GM12864 (cell line): ENCODE measurements at places on chromosomes 2 and 18.

DNA sequence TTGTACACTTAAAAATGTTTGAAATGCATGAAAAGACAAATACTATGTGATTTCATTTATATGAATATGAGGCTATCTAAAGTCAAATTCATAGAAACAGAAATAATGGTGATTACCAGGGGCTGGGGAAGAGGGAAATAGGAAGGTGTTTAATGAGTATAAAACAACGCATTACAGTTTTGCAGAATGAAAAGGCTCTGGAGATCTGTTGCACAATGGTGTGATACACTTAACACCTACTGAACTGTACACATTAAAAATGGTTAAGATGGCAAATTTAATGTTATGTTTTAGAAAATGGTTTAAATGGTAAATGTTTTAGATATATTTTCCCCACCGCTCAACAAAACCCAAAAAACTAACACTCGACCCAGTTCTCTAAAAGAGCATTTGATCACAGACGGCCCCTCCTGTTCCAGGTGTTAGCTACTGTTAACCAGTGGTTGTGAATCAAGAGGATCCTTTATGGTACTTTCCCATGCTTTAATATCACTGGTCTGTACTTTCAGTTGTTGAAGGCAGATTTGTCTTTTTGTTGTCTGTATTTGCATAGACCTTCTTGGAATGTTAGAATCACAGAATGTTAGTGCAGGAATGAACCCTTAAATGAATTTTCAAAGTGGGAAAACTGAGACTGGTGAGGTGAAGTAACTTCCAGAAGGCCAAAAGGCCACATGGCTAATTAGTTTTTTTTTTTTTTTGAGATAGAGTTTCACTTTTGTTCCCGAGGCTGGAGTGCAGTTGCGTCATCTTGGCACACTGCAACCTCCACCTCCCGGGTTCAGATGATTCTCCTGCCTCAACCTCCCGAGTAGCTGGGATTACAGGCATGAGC lies 10.2 kb downstream of the RAB10 start:
- no peak for DNase-seq

DNA sequence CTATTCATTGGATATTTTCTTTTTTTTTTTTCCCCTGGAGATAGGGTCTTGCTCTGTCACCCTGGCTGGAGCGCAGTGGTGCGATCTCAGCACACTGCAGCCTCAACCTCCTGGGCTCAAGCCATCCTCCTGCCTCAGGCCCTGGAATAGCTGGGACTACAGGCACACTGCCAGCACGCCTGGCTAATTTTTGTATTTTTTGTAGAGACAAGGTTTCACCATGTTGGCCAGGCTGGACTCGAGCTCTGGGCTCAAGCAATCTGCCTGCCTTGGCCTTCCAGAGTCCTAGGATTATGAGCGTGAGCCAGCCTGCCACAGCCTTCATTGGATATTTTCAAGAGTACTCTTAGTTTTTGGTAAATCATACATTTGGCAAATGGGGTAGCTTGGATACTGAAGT lies 9.0 kb upstream of the MCFD2 start:
- DNase-seq: no peak

DNA sequence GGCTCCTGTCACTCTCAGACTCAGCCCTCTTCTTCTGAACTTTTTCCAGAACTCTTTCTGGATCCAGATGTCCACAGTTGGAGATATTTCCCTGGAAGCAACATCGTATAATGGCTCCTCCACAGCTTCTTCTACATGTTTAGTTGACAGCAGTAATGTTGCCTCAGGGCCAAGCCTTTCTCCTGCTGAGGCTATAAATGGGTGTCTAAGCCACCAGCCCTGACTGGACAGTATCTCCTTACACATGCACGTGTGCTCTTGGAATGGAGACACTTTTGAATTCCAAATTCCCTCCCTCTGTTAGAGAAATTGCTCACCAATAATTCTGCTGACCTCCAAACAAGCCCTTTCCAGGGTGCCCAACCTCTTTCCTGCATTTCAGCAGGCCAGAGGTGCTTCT lies 156.2 kb upstream of the PIK3C3 start:
- no peak for DNase-seq

- DNase-seq: no peak
Measured at GRCh38 chr18:70296289-70296688, 7.4 kb downstream of the SOCS6 start.

GRCh38 chr2:113834051-113834730 lies 55.7 kb upstream of the ACTR3 start:
- DNase-seq: no peak

DNA sequence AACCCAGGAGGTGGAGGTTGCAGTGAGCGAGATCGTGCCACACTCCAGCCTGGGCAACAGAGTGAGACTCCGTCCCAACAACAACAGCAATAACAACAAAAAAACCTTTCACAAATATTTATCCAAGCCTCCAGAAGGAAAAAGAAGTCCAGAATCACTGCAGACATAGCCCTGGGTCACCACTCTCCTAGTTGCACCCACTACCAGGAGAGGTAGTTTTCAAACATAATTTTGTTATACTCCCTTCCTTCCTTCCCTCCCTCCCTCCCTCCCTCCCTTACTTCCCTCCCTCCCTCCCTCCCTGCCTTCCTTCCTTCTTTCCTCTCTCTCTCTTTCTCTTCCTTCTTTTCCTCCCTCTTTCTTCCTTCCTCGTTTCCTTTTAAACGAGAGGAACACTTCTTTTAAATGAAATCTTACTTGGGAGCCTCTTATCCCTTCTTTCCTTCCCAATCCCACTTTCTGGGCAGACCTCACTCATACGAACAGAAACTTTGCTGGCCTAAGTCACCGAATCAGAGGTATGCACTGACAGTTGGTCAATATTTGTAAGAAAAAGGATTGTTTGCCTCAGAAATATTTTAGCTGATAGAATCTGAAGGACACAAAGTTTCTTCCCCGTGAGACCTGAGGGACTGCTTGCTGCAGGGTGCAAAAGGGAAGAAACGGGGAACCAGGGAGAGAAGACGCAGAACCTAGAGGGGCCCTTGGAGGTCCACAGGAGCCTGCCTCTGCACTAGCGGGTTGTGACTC lies 88.1 kb upstream of the AGAP1 start:
- no peak for DNase-seq

DNA sequence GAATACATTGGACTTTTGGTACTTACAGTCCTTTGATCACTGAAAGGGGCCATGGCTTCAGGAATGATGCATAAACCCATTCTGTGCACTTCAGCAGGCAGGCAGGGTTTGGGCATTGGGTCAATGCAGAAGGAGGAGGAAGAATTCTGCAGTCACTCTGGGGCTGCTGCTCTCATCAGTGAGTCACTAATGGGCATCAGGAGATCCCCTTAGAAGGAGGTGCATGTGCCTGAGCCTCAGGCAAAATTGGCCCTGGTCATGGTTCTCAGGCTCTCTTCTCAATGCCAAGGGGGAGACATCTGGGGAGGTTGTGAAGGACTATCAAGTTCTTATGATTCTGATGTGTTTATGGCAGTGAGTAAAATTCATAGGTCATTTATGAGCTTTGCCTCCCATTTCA lies 52.0 kb upstream of the TNP1 start:
- no peak for DNase-seq

DNA sequence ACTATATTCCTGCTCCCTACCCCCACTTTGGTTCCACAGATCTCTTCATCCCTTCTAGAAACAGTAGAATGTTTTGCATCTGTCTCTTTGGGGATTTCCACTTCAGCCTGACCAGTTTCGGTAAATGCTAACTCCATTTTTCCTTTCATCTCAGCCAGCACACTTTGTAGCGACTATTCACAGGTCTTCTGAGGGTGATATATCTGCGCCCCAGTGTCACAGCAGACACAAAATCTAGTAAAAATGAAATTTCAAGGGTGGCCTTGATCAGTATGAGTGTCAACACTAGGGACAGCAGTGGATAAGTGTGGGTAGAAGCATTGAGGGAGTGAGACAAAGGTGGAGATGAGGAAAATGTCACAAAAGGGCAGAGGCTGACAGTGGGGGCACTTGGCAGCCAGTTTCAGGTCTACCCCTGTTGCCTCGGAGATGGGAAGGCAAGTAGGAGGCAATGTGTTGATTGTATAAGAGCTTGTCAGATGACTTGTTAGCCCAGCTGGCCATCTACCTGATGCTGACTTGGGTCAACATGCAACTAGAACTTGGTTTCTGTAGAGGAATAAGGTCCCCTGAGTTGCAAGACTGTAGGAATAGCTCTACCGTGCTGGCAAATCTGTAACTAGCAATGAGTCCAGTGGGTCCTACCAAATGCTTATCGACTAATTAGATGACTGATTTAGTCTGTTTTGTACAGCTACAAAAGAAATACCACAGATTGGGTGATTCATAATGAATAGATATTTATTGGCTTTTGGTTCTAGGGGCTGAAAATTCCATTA lies 60.7 kb downstream of the CXCR4 start:
- DNase-seq: peak; percentile 26

- no peak for DNase-seq
Measured at GRCh38 chr2:28292491-28292890, 100.2 kb upstream of the FOSL2 start.

DNA sequence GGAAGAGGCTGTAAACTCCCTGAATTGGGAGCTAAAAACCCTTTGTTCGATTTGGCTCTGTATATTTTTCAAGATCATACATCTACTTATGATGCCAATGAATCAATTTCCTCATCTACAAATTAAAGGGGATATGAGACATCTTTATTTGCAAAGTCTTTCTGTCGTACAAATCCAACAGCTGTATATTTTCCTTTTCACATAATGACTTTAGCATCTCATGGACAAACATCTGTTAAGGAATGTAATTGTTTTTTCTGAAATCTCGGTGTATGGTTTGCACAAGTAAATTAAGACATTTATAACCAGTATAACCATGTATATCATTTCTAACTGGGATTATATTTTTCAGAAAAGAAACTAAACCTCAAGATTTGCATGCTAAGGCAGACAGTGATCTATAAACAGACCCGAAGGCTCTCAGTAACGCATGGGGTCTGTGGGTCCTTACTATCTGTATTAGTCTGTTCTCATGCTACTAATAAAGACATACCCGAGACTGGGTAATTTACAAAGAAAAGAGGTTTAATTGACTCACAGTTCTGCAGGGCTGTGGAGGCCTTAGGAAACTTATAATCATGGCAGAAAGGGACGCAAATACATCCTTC lies 130.8 kb downstream of the SLC8A1 start:
- DNase-seq: no peak

DNA sequence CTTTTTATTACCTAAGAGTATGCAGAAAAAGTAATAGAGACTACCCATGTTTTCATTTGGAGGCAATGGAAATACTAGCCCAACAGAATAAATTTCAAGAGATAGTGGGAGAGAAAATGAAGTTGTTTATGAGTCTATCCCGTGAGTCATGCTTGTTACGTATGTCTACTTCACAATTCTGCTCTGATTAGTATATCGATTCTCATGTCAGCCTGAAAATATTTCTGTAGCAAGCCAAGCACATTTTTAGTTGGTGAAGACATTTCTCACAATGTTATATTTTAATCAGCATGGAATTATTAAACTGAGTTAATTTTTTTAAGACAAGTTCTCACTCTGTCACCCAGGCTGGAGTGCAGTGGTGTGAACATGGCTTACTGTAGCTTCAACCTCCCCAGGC lies 346.1 kb downstream of the RPRM start:
- no peak for DNase-seq

DNA sequence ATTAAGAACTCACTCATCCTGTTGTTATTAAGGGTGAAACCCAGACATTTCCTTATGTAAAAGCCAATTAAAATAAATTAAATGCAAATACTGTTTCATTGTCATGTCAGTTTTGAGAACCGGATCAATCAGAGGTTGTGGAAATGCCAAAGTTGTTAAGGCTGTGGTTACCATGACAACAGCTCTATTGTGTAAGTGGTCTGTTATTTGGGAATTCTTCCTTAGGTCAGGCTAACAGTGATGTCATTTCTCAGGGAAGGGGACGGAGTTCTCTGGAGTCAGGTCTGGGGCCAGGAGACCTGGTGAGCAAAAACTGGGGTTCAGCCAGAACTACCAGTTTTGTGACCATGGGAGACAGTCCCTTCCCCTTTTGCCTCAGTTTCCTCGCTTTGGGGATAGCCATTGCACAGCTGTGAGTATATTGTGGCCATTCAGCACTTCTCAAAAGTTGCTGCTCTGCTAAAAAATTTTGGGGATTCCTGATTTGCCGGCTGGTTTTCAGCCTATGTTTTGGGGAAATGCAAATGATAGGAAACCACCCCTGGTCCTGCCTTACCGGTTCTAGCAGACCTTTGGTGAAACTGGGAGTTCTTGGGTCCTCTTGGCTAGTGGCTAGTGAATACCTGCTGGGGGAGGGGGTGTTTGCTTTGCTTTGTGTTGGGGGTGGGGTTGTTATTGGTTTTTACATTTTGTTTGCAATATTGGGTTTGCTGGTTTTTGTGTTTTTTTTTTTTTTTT lies 21.6 kb downstream of the HPCAL1 start:
- DNase-seq: no peak

DNA sequence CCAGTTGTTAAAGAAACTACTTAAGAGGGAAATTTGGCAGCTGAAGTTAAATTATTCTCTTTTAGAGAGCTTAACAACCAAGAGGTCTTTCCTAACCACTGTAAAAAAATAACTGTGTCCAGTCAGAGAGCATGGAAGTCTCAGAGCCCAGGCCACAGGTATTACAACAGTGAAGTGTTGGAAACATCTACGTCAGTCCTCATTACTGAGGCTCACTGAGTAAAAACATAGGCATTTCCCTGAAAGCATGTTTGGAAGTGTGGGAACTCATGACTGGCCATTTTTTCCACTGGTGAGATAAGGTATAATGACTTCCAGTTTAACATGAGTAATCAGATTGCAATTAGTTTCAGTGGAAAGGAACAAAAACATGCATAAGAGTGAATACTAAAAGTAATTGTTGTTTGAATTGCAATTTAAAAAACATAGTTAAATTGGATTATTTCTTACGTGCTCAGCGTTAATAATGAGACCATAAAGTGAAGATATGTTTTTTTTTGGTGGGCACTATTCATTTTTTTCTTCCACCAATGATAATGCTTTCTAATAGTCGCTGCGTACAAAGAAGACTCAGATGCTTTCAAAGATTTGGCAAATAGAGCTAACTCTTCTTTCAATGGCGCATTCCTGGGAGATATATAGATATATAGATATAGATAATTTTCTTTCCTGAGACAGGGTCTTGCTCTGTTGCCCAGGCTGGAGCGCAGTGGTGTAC lies 60.8 kb downstream of the EFEMP1 start:
- no peak for DNase-seq

DNA sequence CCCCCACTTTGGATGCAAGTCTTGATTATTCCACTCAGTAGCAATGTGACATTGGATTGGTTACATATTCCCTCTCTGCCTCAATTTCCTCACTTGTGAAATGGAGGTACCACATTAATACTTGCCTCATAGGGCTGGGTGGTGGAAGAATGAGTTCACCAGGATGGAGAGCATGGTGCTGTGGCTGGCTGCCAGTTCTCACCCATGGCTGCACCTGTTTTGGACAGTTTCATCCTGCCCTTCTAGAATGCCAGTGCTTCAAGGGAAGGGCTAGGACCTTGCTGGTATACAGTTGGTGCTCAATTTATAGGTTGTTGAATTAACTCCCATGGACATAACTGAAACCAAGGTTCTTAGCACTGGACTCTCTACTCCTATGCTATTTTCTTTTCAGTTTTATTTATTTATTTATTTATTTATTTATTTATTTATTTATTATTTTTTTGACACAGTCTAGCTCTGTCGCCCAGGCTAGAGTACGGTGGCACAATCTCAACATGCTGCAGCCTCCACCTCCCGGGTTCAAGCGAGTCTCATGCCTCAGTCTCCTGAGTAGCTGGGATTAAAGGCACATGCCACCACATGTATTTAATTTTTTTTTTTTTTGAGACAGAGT lies 5.3 kb upstream of the SH3RF3 start:
- no peak for DNase-seq
